ENCODE measurements at places on chromosomes 6 and 20. TPM values are rescaled to one million over a fixed set of nuclear protein-coding genes. Genes with fewer than 3 reads are reported as not detected.

Gene EEF1A2
- 0.76 TPM for total RNA-seq

Gene CRISP3
- not detected for total RNA-seq

Gene SEMG1
- total RNA-seq = not detected

Gene POLR1H
- total RNA-seq = 40.6 TPM

Gene SAMD3
- not detected for total RNA-seq

Gene IP6K3
- 10.3 TPM for total RNA-seq

Gene LY6G6F
- total RNA-seq = not detected

Gene ENPP4
- total RNA-seq = 0.32 TPM

Gene UNC5CL
- 0.23 TPM for total RNA-seq

Gene ELOVL2
- total RNA-seq = 21.1 TPM

Gene CBFA2T2
- 14.9 TPM for total RNA-seq

DNA sequence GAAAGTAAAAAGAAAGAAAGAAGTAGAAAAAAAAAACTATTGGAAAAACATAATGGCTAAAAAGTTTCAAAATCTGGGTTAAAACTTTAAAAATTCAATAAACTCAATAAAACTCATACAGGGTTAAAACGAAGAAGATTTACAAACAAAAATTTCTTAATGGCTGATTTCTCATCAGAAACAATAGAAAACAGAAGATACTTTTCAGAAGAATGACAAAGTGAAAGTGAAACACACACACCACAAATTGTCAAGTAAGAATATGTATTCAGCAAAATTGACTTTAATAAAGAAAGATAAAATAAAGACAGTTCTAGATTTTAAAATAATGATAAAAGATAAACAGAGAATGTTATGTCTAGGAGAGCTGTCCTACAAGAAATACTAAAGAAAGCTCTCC is 618.9 kb upstream of the GJE1 start:
- no peak for DNase-seq

- DNase-seq = peak; percentile 14
Measured at GRCh38 chr20:309306-309840, 12.0 kb downstream of the ZCCHC3 start.

DNA sequence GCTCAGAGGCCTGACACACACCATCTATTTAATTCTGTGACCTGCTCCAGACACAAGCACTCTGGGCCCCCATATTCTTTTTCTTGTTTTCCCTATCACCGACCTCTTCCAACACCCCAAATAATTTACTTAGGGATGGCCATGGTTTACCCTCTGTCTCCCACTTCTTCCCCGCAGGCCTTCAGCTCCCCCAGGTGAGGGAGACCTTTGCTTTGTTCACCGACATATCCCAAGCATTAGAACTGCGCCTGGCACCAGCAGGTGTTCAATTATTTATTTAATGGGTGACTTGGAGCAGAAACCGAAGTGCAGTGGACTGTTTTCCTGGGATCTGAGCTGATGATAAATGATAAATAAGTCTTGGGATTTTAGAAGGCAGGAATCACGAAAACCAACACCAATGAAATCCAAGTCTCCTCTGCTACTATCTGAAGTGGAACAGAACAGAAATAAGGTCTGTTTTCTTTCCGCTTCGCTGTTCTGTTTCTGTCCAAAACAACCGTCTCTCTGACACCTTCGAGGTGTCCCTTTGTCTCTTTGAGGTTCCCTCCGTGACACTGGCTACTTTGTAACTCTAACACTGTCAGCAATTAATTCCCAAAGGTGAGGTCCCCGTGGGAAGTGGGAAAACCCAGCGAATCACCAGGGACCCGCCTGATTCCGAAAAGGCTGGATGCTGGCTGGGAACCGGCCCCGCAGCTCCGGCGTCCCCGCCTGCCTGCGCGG is 1.1 kb upstream of the RIN2 start:
- DNase-seq = no peak

DNA sequence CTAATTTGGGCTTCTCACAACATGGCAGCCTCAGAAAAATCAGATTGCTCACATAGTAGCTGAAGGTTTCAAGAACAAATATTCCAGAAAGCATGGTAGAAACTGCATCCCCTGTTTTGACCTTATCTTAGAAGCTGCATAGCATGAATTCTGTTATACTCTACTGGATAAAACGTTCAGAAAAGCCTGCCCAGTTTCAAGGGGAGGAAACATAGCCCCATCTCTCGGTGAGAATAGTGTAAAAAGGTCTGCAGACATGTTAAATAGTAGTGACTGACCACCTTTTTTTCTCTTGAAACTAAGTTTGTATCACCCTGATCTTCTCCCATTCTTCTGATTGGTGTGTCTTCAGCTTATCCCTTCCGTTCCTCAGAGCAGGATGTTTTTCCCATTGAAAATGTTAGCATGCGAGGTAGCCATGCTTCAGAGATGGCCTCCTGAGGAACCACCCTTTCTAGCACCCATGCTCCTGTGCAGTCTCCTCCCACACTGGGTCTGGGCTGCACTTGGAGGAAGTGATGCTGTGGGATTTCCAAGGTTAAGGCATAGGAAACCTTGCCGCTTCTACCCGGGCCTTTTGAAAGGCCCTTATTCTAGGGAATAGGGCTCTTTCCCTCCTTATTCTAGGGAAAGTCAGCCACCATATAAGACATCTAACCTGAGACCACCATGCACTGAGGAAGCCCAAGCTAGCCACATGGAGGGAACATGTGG is 50.1 kb downstream of the MARCKS start:
- DNase-seq = no peak

DNA sequence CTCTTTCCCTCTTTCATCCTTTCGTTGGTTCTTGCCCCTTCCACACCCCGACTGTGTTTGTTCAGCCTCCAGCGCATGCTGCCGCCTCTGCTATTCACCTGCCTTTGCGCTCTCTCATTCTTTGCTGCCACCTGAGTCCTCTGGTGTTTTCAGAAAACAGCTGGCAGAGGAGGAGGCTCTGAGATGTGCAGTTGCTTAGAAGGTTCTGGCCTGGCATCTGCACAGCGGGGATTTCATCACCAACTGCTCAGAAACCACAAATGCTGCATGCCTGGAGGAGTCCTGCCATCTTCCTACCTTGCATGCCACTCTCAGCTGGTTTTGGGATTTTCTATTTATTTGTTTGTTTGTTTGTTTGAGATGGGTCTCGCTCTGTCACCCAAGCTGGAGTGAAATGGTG is 39.2 kb upstream of the CLDN20 start:
- DNase-seq = no peak

GRCh38 chr20:41587956-41588355 is 30.2 kb downstream of the CHD6 start:
- no peak for DNase-seq

DNA sequence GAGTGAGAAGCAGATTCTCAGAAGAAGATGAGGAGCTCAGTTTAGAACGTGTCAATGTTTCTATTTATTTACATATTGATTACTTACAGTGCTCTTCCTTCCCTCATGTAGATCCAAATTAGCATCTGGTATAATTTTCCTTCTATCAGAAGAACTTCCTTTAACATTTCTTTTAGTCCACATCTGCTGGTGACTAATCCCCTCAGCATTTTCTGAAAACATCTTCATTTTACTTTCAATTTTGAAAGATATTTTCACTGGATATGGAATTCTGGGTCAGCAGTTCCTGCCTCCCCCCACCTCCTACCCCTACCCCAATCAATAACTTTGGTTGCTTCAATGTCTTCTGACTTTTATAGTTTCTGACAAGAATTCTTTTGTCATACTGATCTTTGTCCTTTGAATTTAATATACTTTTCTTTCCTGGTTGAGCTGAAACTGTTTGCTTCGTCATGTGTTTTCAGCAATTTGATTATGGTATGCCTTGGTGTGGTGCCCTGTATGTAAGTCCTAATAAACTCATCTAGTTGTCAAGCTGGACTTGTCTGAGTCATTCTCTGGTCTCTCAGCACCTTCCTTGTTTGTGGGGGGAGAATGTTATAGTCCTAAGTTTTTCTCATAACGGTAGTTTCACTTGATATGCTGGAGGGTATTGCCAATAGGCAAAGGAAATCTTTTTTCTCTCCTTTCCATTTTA is 57.0 kb downstream of the SMPDL3A start:
- DNase-seq = no peak

DNA sequence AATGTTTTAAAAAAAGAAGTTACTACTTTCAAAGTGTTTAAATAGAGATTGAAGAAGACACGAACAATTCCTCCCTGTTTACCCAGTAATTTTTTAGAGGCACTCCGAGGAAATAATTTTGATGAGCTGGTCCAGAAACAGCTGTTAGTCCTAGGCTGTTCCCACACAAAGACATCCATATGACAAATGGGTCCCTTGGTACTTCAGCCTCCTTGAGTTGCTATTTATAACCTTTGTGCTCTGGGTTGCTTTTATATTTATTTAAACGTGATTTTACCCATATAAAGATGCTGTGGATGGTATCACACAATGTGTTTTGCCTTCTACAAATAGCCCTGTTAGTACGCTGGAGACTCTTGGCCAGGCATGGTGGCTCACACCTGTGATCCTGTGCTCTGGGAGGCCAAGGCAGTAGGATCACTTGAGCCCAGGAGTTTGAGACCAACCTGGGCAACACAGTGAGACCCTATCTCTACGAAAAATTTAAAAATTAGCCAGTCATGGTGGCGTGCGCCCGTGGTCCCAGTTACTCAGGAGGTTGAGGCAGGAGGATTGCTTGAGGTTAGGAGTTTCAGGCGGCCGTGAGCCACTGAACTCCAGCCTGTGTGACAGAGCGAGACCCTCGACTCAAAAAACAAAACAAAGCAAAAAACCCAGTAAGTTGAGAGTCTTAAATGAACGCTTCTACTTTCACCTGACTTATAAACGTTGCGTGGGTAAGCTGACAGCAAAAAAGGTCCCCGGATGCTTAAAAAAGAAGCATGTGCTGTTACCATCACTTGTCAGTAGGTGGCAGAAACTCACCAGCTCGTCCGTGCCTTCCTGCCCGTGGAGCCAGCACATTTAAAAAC is 56.9 kb upstream of the ARMH2 start:
- peak; percentile 74 for DNase-seq

GRCh38 chr6:2232445-2232844 is 13.0 kb downstream of the GMDS start:
- DNase-seq = no peak

- DNase-seq = no peak
Measured at GRCh38 chr6:109349419-109349987, 32.8 kb downstream of the CD164 start.

DNA sequence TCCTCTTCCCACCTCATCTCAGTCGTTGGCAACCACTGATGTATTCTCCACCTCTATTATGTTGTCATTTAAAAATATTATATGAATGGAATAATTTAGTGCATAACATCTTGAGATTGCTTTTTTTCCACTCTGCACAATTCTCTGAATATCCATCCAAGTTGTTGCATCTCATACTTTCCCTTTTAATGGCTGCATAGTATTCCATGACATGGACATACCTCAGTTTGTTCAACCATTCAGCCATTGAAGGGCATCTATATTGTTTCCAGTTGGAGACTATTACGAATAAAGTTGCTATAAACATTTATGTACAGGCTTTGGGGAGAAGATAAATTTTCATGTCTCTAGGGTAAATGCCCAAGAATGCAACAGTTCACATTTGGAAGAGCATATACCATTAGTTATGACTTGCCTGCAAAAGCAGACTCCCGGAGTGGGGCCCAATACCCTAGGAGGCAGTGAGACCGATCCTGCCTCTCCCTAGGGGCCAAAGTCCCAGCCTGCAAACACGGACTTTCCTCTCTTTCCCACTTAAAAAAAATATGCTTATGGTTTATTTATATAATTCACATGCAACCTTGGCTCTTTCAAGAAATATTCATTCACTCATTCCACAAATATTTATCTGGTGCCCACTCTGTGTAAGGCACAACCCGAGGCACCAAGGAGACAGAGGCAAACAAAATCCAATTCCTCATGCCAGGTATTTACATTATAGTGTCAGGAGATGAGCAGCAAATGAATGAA is 227.0 kb upstream of the PMEPA1 start:
- DNase-seq = no peak

GRCh38 chr20:57570145-57570850 is 9.4 kb downstream of the PCK1 start:
- DNase-seq = no peak

- no peak for DNase-seq
Measured at GRCh38 chr6:85864453-85865401, 222.0 kb upstream of the SYNCRIP start.

GRCh38 chr6:127564761-127565160 is 12.2 kb upstream of the C6orf58 start:
- no peak for DNase-seq

DNA sequence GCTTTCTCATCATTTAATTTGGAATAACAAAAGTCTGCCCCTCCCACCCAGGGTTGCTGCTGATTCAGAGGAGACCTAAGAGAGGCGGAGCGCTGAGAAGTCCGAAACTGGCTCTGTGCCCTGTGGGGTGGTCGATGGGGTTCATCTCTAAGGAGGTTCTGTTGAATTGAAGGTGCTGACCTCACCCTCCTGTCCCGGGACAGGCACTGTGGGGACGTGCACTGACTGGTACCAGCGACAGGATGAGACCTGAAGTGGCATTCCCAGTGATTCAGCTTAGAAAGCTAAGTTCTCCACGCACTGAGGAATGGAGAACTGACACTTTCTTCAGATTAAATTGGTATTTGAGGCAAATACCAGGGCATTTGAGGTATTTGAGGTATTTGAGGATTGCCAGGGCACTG is 1.3 kb downstream of the GUCA1B start:
- DNase-seq = no peak

GRCh38 chr6:157592541-157592940 is 211.6 kb downstream of the ZDHHC14 start:
- no peak for DNase-seq

GRCh38 chr6:56837322-56837894 is 117.5 kb upstream of the BEND6 start:
- no peak for DNase-seq

GRCh38 chr6:139982195-139982594 is 607.7 kb upstream of the CITED2 start:
- no peak for DNase-seq

GRCh38 chr6:146847426-146847825 is 248.7 kb downstream of the ADGB start:
- no peak for DNase-seq

GRCh38 chr6:8149350-8149749 is 47.0 kb upstream of the EEF1E1 start:
- DNase-seq = no peak

GRCh38 chr6:37486121-37486839 is 13.4 kb downstream of the CCDC167 start:
- DNase-seq = no peak

DNA sequence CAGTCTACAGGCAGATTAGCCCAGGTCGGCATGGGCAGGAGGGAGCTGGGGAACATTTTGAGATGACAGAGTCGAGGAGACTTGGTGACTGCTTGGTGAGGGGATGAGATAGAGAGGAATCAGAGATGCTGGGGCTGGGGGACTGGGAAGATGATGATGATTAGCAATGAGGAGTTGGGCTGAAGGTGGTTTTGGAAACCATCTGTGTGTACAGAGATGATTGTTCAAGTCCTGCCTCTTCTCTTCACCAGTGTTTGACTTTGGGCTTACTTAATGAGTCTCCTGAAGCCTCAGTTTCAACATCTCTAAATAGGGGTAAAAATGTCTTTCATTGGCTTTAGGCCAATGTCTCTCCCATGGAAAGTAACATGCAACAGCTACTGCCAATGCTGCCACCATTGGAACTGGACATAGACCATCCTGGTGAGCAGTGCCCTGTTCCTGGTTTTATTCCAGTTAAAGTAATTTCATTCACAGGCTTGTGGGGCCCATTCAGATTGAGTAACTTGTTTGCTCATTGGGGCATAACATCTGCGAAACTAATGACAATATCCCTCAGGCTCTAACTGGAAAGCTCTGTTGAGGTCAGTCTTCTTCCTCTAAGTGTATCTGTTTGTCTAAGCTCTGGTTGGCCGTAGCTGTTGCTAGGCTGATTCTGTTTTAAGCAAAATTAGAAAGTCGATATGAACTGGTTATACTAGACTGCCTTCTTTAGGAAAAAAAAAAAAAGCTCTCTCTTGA is 99.1 kb downstream of the ARMC2 start:
- peak; percentile 78 for DNase-seq
